ENCODE measurements at places on chromosomes 7 and 10.

DNA sequence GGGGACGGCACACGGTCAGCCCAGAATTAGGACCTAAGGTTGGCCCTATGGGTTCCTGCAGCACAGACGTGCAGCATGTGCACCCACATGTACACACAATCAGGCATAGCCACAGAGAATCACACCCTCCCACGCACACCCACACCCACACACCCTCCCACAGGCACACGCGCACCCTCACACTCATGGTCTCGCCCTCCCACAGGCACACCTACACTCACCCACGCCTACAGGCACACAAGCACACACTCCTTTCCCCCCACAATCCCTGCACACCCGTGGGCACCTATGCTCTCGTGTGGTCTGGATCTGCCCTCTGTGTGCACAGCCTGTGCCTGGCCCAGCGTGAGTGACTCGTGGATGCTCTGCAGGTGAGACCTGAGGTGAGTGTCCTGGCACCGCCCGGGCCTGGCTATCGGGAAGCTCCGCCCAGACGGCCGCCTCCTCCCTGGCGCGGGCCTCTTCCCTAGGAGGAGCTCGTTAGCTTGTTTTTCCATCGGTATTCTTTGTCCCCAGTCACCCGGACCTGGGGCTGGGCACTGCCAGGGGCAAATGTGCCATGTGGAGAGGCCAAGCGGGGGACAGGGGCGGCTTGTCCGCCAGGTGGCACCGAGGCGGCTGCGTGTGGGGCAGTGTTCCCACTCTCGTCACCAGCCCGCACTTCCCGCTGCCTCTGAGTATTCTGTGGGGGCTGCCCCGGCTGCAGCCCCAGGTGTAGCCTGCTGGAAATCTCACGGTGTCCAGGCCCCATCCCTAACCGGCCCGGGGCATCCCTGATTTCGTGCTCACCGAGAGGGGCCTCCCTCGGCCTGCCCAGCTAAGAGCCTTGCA, 110.2 kb upstream of the FAM20C start:
- DNase-seq, result no peak

DNA sequence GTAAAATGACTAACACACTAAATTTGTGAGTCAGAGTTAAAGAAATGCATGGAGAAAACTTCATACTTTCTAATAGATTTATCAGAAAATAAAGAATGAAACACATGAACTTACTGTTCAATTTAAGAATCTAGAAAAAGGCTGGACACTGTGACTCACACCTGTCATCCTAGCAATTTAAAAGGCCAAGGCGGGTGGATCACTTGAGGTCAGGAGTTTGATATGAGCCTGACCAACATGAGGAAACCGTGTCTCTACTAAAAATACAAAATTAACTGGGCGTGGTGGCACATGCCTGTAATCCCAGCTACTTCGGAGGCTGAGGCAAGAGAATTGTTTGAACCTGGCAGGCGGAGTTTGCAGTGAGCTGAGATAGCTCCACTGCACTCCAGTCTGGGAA, 1106.2 kb upstream of the LRRN3 start:
- no peak for DNase-seq

DNA sequence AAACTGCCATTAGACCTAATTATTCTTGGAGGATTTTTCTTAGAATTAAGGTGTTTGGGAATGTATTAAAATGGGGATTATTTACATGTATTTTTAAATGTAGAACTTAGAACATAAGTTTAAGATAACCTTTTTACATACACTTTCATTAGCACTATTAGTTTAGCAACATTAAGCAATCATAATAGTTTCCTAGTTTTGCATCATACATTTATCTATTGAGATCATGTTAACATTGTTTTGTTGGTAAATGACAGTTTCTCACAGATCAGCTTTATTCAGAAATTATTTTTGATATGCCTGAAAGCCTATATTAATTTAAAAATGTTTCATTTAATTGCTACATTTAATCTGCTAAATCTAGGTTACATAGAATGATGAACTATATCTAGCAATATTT, 189.7 kb upstream of the PPP1R3A start:
- no peak for DNase-seq

GRCh38 chr7:111929264-111929663, 276.9 kb downstream of the DOCK4 start:
- DNase-seq, result no peak

- DNase-seq, result no peak
Observed at GRCh38 chr10:77029777-77030717, 607.6 kb downstream of the KCNMA1 start.

DNA sequence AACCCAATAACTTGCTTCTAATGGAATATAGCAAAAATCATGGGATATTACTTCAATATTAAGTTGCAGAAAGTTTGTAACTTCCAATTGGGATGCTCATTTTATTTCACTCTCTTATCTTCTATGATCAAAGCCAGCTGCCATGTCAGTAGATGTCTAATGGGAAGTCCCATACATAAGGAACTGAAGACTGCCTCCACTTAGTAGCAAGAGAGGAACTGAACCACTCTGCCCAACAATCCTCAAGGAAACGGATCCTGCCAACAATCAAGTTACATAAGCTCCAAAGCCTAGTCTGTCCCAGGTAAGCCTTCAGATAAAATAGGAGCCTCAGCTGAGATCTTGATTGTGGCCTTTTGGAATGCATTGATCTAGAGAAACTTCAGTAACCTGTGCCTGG, 431.5 kb upstream of the PCDH15 start:
- DNase-seq, result no peak

GRCh38 chr10:60283397-60283796, 106.3 kb downstream of the ANK3 start:
- no peak for DNase-seq

DNA sequence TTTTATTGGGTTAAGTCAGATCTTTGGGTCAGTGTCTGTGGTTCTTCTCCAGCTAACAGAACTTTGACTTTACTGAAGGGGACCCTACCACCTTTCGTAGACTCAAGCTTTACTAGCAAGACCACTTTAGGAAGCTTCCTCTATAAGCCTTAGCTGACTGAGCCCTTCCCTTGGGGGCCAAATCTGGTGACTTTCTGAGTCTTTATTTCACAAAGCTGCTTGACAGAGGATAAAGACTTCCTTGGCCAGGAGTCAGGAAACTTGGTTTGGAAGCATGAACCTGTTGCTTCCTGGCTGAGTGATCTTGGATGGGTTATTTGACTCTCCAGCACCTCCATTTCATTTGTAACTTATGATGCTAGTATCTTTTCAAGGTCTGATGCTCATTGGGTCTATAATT, 466.7 kb downstream of the TYW1 start:
- no peak for DNase-seq

DNA sequence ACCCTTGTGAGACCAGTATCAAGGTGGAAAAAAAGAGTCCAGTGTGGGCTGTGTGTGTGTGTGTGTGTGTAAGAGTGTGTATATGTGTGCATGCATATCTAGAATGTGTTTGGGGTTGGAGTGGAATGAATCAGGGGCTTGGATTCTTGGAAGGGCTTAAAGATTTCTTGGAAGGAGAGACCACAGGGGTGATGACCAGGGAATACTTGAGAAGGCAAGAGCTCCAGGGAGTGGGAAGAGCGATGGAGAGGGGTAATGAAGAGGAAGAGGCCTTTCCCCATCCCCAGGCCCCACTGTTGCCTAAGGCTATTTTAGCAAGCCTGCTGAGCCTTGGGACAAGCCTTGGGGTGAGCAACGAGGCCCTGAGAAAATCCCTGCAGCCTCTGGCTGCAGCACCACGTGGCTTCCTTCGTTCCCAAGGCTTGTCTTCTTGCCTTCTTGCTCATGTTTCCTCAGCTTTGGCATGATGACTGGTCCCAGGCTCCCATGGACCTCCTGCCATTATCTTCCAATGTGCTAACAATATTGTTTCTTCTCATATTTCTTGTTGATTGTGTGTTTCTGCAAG, 663.4 kb downstream of the INHBA start:
- no peak for DNase-seq

GRCh38 chr10:37125191-37125732, at the start of gene ANKRD30A:
Gene ANKRD30A, plus strand, starts transcription at chr10:37125598. Its CDS starts 190 bp downstream, at chr10:37125788.
- no peak for DNase-seq

DNA sequence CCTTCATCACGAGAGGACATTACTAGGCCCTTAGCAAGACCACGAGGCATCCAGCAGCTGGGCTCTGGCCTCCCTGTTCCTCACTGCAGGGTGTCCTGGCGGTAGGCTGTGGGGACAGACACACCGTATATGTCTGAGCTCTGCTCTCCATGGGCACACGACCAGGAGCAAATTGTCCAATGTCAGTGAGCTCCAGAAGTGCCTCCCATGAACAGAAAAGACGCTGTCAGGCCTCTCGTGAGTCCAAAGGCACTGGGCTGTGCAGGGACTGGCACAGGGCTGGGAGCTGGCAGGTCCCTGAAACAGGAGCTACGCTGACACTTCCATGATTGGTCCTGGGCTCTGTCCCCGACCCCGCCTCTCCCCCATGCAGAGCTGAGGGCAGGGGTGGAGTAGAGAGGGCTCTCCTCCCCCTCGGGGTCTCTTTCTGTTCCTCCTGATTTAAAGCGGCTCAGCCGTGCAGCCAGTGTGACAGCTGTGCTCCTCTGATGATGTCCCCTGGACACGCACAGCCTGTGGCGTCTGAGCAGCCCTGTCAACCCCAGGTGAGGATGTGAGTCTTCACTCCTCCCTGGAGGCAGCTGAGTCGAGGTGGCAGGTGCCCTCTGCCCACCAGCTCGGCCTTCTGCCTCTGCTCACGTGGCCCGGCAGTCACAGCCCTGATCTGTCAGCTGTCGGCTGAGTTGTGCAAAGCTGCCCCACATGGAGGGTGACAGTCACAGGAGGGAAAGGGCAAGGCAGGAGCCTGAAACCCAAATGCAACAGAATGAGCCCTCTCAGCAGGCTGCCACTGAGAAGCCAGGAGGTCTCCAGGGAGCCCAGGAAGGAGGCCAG, 13.0 kb downstream of the ANTXRL start:
- DNase-seq, result peak; percentile 23

GRCh38 chr10:52313256-52313932, 687 bp upstream of the DKK1 start:
- peak; percentile 40 for DNase-seq

- DNase-seq, result no peak
Observed at GRCh38 chr10:49179699-49180443, 8.3 kb downstream of the TMEM273 start.

- no peak for DNase-seq
Observed at GRCh38 chr7:55063061-55063460, 44.2 kb downstream of the EGFR start.

DNA sequence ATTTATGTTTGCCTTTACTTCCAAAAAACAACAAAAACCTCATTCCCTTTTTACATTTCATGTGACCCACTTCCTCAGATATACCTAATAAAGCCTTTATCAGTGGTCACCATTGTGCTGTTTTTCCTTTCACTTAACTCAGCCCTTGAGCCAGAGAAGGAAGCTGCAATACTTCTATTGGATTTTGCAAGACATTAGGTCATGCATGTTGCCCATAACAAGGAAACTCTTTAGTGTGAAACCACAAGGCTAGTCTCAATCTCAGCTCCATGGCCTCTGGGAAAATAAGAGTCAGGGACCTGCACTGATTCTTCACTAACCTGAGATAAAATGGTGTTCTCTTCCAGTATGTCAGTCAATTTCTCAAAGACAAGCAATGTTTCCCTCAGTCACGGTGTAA, 27.8 kb downstream of the STEAP4 start:
- DNase-seq, result no peak

GRCh38 chr7:21996641-21997040, 50.9 kb upstream of the CDCA7L start:
- DNase-seq, result no peak

DNA sequence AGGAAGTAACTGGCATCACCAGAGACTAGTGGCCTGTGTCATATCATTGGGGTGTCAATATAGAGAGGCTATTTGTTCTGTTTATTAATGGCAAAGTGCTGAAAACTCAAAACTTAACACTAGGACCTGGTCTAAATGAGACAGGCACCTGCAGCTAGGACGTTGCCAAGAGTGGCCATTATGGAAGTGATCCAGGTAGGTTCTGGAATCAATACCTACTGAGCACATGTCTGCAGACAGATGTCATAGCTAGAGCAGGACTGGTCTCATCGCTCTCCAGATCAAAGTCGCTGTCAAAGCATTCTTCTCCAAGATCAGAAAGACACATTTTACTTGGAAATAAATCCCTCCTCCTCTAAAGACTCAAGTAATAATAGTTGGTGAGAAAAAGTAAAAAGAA, 40.3 kb downstream of the THNSL1 start:
- no peak for DNase-seq

GRCh38 chr7:98240961-98241673, 10.9 kb downstream of the TECPR1 start:
- peak; percentile 70 for DNase-seq

DNA sequence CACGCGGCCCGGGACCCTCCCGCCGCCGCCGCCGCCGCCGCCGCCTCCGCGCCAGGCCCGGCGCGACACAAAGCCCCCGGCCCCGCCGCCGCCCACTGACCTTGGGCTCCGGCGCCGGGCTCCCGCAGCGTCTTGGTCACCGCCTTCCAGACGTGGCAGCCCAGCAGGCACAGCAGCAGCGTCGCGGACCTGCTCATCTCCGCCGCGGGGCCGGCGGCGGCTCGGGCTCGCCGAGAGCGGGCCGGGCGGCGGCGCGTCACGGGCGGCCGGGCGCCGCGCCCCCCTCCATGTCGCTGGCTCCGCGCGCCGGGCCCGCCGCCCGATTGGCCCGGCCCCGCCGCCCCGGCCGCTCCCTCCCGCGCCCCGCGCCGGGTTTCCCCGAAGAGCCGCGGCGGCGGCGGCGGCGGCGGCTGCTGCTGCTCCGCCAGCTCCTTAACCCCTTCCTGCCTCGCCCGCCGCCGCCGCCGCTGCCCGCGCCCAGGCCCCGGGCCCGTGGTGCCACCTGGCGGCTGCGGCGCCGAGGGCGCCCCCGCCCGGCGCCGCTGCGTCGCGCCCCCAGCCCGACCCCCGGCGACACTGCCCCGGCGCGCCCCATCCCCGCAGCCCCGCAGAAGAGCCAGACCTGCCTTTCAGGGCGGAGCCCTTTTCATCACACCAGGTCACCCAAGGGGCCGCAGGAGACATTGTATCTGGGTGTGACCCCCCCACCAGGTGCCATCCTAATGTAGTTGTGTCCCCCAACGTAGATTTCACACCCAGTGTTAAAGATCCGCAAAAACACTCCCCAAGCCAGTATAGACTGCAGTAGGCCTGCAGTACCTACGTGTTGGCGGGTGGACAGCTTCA, at the start of gene FAM171A1:
Gene FAM171A1, minus strand, starts transcription at position 434 of the 846 bp plus-strand sequence. Its CDS starts 237 bp downstream, at position 197.
- DNase-seq, result peak; percentile 89

DNA sequence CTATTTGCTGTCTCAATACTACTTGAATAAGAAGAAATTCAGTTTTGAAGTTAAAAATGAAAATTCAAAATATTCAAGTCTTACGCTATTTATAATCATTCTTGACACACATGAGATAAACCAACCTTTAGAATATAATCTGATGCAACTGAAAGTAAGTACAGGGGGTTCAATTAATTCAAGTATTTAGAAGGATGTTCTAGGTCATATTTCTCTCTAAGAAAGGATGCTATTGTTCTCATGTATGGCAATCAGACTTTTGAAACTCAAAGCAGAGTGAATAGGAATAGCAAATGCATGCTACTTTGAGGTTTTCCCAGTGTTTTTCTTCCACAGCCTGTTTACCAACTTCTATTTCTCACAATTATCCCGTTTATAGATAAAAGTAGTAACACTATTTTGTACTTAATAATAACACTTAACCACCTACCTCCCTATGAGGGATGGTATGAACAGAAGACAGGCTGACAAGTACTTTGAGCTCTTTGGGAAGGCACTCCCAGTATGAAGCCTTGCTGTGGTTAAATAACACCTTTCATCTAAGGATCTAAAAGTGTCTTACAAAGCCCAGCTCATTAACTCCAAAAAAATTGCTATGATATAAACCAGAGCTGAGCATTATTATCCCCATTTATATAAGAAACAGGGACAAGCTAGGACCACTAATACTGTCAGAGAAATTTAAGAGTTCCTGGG, 18.0 kb upstream of the SPOCK2 start:
- no peak for DNase-seq
